ENCODE measurements at places on chromosomes 2 and 18. TPM values are rescaled to one million over a fixed set of nuclear protein-coding genes. Genes with fewer than 3 reads are reported as not detected.

The MEP1B gene
- total RNA-seq = not detected

The SGPP2 gene
- total RNA-seq = not detected

The ASB3 gene
- 21.5 TPM for total RNA-seq

The MYO5B gene
- 0.07 TPM for total RNA-seq

The AQP12B gene
- not detected for total RNA-seq

The GALNT5 gene
- total RNA-seq = 146 TPM

The EHD3 gene
- 101 TPM for total RNA-seq

The GALNT14 gene
- 5.3 TPM for total RNA-seq

The GNAL gene
- total RNA-seq = 0.20 TPM

The AQP12A gene
- not detected for total RNA-seq

The IAH1 gene
- total RNA-seq = 51.2 TPM

The DYSF gene
- total RNA-seq = 2.3 TPM

The ATP6V1C2 gene
- not detected for total RNA-seq

The EFHD1 gene
- 2.7 TPM for total RNA-seq

The SLC38A11 gene
- 0.13 TPM for total RNA-seq

Data from smooth muscle cell of the pulmonary artery (primary cell).